Retina (tissue), 1 donor: ENCODE measurements at places on chromosomes 4 and X.

GRCh38 chr4:169557061-169557636 is 55.2 kb downstream of the NEK1 start:
- DNase-seq = no peak

- no peak for DNase-seq
These were observed 17.2 kb downstream of the ASB11 start for GRCh38 chrX:15298201-15298600.

DNA sequence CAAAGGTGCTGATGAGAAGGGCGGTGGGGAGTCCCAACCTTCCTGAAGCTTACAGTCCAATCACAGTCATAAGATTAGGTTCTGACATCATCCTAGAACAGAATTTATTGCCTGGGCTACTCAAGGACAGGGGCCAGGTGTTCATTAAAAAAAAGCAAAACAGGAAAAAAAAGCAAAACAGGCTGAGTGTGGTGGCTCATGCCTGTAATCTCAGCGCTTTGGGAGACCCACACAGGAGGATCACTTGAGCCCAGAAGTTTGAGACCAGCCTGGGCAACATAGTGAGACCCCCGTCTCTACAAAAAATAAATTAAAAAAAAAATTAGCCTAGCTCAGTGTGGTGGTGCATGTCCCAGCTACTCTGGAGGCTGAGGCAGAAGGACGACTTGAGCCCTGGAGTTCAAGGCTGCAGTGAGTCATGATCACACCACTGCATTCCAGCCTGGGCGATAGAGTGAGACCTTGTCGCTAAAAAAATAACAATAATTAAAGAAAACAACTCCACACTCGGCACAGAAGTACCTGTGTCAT is 3.0 kb downstream of the RAB9A start:
- no peak for DNase-seq

DNA sequence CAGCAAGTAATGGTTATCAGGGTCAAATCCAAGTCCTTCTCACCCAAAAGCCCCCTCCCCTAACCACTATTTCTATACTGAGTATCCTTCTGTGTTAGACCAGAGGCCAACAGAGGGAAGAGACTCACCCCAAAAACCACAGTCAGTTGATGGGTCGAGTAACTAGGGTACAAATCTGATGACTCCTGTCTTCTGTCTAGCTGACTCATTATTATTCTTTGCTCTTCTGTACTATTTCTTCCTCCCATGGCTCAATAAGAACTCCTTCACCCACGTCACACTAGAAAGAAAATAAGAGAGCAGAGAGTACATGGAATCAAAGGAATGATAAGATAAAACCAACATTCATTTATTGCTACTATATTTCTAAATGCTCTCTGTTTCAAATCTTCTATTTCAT is 2.0 kb downstream of the RAB40A start:
- DNase-seq = no peak

- no peak for DNase-seq
These were observed 55.7 kb upstream of the SHISA3 start for GRCh38 chr4:42341518-42342026.

- DNase-seq = no peak
These were observed 10.3 kb downstream of the PDHA2 start for GRCh38 chr4:95850161-95850560.

- DNase-seq = no peak
These were observed 39.7 kb downstream of the IRS4 start for GRCh38 chrX:108696690-108697089.

DNA sequence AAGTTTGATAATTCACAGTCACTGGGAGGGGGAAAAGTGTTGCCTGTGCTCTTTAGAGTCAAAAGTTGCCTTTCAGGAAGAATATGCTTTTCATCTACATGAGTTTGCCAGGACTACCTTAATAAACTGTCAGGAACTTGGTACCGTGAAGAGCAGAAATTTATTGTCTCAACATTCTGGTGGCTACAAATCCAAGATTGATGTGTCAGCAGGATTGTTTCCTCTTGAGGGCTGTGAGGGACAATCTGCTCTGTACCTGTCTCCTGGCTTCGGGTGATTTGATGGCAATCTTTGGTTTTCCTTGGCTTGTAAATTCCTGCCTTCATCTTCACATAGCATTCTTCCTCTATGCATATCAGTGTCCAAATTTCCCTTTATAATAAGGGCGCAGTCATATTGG is 277.2 kb downstream of the PDGFC start:
- no peak for DNase-seq

DNA sequence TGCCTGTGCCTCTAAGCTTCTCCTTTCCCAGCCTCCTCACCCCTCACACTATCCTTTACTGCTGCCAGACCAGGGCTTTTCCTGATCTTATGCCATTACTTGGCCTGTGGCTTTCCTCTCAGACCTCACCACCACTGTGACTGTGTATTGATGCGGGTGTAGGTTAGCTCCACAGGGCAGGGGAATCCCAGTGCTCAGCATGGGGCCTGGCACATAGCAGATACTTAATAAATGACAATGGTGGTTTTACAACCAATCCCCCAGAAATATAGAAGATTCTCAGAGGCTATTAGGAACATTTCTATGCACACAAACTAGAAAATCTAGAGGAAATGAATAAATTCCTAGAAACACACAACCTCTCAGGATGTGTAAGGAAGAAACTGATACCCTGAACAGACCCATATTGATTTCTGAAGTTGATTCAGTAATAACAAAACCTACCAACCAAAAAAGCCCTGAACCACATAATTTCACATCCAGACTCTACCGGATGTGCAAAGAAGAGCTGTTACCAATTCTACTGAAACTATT is 129.6 kb upstream of the QRFPR start:
- no peak for DNase-seq

DNA sequence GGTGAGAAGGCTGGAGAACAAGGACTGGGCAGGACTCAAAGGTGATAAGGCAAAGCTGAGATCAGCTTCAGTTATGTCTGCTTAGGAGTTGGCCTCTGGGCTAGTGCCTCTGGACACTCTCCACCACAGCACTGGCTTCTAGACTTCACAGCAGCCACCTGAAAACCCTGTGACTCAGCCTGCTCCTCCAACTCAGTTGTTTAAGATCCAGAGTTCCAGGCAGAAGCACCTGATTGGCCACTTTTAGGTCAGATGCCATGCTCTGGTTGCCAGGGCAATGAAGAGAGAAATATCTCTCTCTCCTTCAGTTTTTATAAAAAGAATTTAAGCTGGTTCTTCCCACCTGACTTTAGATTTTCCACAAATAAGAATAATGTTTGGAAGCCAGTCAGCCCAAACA is 47.9 kb upstream of the BLTP1 start:
- no peak for DNase-seq

DNA sequence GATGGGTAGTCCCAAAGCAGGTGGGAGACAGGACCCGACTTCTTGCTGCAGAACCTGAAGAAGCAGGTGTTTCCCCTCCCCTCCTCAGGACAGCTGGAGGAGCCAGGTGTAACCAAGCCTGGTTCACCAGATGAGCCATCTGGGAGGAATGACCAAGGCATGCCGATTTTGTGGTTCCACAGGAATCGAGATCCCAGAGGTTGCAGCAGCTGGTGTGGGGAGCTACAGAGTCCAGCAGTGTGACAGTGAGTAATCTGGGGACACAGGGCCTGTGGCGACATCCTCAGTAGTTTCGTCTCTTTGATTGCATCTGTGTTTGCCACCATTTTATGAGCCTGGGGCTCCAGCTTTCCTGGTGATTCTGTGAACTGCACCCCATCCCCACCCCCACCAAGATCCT is 2.6 kb upstream of the NDP start:
- no peak for DNase-seq

- peak; percentile 5 for DNase-seq
These were observed 404.0 kb upstream of the F9 start for GRCh38 chrX:139126493-139126892.

- DNase-seq = no peak
These were observed 8.8 kb downstream of the PPM1K start for GRCh38 chr4:88275516-88275915.

- DNase-seq = peak; percentile 45
These were observed 67.0 kb downstream of the SLC7A11 start for GRCh38 chr4:138174981-138175794.

DNA sequence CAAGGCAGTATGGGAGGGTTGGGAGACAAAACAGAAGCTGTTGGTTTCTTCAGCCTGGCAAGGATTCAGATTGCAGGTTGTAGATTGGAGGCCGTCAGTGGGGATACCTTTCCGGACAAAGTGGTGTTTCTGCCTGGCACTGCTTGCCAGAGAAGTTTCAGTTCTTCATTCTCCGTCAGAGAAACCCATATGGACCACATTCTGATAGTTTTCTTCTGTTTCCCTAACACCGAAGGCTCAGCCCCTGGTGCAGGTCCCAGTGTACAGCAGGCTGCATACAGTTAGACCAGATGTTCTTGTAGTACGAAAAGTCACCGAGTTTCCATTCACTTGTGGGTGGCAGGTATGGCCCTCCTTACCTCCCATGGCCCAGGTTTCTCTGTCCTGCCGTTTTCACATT is 107.3 kb downstream of the PTTG2 start:
- no peak for DNase-seq

- DNase-seq = no peak
These were observed 93.6 kb downstream of the DCTD start for GRCh38 chr4:182823576-182823975.
